ENCODE measurements at places on chromosomes 4 and X.

DNA sequence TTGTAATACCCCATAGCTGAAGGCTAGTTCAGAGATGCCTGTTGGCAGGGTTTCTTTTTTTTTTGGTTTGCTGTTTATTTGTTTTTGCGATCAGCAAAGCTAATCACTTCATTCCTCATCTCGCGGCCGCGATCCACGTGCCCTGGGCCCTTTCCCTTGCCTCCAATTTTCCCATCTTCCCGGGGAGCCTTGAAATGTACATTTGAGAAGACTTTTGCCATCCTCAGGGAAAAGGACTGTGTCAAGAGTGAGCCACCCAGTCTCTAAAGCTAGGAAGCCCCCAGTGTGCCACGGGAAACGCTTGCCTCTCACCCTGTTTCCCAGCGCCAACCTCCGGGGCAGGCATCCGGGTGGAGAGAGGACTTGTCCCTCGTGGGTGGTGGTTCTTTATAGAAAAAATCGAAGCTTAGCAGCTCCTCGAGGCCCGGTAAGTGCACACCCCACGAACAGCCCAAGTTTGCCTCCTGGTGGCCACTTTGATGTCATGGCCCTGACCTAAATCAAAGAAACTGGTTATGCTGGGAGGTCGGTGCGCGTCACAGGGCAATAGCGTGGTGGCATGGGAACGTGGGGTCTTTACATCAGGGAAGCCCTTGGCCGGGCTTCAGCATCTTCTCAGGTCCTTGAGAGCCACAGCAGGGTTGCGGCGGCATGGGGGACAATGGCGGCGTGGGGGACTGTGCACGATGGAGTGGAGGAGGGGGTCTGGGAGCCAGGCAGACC is 42.0 kb downstream of the MAP7D3 start:
- peak; percentile 40 for DNase-seq

DNA sequence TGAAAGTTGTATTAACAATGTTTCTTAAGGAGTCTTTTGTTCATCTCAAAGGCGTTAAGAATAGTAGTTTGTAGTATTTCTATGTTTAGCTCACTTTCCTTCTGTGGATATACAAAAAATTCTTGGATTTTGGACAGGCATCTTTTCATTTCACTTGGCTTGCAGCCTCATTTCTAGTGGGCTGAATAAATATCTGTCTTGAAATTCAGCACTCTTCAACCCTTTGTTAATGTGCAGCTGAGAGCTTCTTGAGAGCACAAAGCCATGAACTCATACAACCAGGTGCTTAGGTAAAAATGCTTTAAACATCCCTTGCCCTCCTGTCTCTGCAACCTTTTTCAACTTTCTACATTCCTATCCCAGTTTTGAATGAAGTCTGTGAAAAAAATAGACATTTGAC is 1003.2 kb downstream of the C4orf33 start:
- no peak for DNase-seq

- DNase-seq, result no peak
Measured at GRCh38 chrX:26050099-26050498, 88.0 kb upstream of the MAGEB18 start.

DNA sequence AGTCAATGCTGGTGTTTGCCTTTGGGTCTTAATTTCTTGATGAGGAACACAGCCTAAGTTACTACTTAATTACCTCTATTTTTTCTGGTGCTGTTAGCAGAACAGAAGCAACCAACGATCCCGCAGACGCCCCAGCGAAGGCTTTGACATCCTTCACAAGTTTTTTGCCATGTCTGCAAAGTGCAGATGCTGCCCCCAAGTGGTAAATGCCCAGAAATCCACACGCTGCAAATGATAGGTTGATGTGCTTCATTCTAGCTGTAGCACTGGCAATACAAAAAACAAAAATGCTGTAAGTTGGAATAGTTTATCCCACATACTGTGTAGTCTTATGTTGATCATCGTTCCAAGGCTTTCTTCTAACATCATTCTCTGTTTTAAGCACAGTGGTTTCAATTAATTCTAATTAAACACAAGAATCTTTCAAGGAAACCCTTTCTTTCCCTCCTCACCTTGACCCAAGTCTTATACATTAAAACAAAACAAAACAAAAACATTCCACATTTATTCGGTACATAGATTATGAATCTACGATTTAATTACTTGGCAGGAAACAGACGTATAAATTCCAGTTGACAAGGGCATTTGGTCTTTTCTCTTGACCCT is 1.2 kb downstream of the PNPLA4 start:
- peak; percentile 65 for DNase-seq

DNA sequence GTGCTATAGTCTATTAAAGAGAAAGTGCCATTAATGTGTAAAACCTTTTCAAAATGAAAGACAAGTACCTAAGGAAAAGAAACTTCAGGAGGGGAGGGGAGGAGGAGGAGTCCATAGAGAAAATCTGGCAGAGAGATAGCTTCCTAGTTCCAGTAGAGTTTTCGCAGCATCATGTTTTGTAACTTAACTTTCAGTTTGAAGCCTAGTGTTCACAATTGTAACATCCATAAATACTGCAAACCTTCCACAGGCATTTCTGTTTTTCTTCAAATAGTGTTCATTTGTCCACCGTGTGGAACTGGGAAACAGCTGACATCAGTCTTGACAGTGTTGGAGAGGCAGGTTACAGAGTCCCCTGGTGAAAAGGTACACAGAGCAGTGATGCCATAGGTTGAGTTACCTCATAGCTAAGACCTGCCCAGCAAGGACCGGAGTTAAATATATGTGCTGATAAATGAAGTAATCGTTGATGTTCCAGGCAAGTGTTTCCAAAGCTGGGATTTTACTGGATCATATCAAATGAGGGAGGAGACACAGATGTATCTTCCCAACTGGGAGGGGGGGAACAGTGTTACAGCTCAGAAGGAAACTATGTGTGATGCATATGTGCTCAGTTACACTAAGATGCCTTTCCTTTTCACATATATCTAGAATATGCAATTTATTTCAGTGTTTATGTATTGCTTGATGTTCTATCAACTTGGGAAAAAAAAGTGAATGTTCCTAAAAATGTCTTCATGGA is 369.5 kb upstream of the FAM241A start:
- DNase-seq, result no peak

- DNase-seq, result no peak
Measured at GRCh38 chrX:23937100-23937499, 29.3 kb downstream of the CXorf58 start.

DNA sequence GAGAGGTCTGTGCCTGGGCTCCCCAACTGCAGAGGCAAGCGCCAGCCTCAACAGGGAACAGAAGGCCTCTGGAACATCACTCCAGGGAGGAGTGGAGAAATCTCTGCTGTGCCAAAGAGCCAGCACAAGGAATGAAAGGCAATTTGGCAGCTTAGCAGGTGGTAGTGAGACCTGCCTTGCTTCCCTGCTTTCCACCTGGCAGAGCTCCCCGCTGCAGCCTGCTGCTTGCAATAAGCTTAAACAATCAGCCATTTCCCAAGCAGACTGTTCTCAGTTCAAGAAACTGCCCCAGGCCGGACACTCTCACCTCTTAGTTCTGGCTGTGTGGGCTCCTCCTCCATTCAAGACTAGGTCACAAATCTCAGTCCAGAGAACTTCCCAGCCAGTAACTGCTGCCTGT is 370.6 kb downstream of the MAGEB5 start:
- DNase-seq, result no peak

GRCh38 chrX:97850911-97851310 is 967.2 kb downstream of the RPA4 start:
- DNase-seq, result no peak

- no peak for DNase-seq
Measured at GRCh38 chr4:73693811-73694210, 46.6 kb upstream of the CXCL8 start.

DNA sequence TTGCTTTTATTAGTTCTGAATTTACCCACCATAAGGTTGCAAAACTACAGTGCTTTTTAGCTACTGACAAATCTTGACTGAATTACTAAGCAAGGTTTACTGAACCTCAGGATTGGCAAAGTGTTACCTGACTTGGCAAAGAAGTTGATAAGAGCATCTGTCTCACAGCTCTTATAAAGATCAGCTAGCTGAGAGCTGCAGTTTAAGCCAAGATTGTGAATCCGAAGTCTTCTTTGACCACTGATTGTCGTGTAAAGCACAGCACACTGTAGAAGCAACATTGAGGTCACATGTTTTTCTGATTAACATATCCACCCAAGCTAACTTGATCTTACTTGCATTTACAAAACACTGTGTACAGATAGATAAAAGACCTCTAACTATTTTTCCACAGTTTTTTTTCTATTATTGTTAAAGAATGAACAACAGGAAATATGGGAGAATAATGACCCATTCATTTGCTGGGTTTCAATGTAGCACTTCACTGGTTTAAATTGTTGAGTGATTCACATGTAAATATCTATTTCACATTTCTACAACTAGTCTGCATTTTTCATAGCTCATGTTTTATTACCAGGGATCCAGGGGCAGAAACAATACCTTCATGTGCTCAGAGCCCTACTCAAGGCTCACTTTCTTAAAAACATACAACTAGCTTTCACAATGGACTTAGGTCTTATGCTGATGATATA is 54.0 kb downstream of the METTL14 start:
- DNase-seq, result no peak
